Heart right ventricle (tissue), 16 donors: ENCODE measurements at places on chromosomes 3 and 15. TPM values are rescaled to one million over a fixed set of nuclear protein-coding genes. Genes with fewer than 3 reads are reported as not detected.

CACNA1D gene
- polyA plus RNA-seq, result 0.37 TPM

PXK gene
- polyA plus RNA-seq, result 7.9 TPM

CCR8 gene
- not detected for polyA plus RNA-seq

ACP3 gene
- polyA plus RNA-seq, result 0.22 TPM

LRTM1 gene
- polyA plus RNA-seq, result not detected

GOLGA8Q gene
- 2.0 TPM for polyA plus RNA-seq

TMCO5A gene
- not detected for polyA plus RNA-seq

ALDH1A3 gene
- 2.1 TPM for polyA plus RNA-seq

CNTN3 gene
- polyA plus RNA-seq, result 3.7 TPM

XCR1 gene
- polyA plus RNA-seq, result 0.01 TPM

ACSBG1 gene
- polyA plus RNA-seq, result 0.65 TPM

ERC2 gene
- 0.22 TPM for polyA plus RNA-seq

CXCR6 gene
- 0.36 TPM for polyA plus RNA-seq

SUSD5 gene
- polyA plus RNA-seq, result 1.0 TPM

CYP11A1 gene
- polyA plus RNA-seq, result 0.44 TPM

PCCB gene
- polyA plus RNA-seq, result 17.2 TPM

SLC22A13 gene
- polyA plus RNA-seq, result 0.44 TPM

KBTBD13 gene
- 7.8 TPM for polyA plus RNA-seq

C3orf20 gene
- polyA plus RNA-seq, result not detected

SKOR1 gene
- polyA plus RNA-seq, result 0.16 TPM

PRKCI gene
- 6.5 TPM for polyA plus RNA-seq
